ENCODE measurements at places on chromosomes 3 and 15.
A peak's percentile ranks its signal among the peaks of the same experiment; 100 is the strongest.

DNA sequence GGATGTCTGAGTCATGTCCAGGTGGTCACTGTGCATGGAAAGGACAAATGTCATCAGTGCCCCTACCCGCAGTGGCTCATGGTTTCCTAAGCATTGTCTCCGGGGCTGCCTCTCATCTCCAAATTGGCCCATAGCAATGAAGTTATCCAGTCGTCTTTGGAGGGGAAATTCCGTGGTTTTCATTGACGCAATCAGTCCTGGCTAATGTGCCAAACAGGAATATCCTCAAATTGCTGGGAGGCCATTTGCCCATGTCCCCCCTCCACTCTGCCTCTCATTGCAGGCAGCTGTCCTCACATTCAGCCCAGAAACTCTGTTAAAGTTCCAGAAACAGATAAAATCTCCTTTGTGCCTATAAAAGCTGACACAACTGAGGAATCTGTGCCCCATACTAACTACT, 81.6 kb downstream of the MCTP2 start:
- DNase-seq: peak; percentile 84

- no peak for DNase-seq
These were observed 169.0 kb downstream of the TBC1D5 start for GRCh38 chr3:17573396-17573795.

DNA sequence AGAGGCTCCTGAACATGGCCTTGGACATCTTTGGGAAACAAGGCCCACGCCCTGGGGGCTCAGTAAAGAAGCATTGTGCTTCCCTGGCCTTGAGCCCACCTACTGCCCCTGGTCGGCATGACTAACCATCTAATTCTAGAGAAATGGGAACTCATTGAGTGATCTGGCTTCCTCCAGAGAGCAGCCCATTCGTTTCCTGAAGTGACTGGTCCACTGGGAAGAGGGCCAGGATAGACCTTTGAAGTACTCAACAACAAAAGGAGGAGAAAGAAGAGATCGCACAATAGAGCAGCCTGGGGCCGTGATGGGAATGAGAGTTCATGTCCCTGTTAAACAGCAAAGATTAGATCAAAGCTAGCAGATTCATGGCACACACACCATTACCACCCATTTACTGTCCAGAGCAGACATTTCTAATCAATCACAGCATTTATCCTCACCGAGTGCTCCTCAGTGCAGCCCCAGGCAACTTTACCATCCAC, 514.4 kb upstream of the PROK2 start:
- peak; percentile 54 for DNase-seq

- no peak for DNase-seq
These were observed 635.1 kb downstream of the EPHA3 start for GRCh38 chr3:89742546-89742945.

- DNase-seq: no peak
These were observed 414.7 kb downstream of the ZBTB20 start for GRCh38 chr3:114732353-114732752.

DNA sequence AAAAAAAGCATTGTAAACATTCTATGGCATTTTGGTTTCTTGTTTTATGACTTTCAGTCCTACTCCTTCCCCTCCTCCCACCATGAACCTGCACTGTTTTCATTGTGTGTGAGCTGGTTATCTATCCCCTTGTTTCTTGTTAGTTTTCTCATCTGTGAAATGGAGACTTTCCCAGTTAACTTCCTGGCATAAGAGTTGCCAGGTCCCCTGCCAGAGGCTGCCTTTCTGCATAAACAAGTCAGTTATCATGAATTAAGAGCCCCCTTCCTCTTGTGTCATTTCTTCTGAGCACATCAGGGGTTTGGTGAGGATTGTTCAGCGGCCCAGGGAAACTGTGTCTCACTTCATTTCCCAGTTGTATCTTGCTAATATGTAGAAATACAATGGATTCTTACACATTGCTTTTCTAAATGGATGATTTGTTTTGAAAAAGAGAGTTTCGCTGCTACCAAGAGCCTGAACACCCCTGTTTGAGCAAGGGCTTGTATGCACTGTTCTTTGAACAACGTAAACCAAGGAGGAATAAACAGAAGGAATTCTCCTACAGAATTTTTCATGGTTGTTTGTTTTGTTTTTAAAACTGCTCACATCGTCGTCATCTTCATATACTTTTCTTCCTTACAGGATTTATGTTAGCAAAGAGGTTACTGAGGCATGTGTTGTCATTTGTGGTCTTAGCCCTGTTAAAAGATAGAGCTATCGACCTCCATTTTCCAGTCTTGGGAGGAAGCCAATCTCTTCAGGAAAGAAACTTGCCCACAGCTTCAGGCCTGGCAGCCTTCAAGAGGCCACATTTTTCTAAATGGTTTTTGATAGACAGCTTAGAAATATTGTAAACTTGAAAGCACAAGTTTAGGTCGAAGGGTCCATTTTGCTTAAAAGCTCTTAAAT, 144.6 kb upstream of the IL12A start:
- peak; percentile 35 for DNase-seq
